Stimulated activated CD8-positive, alpha-beta memory T cell treated with anti-CD3 and anti-CD28 coated beads, Interleukin-15, amount 100 ng/mL, for 48 hours (primary cell): ENCODE measurements at places on chromosomes 12 and 14.

GRCh38 chr14:22458737-22459136, 130.3 kb downstream of the DAD1 start:
- no peak for DNase-seq

- no peak for DNase-seq
These were observed 19.3 kb downstream of the BRF1 start for GRCh38 chr14:105281371-105282097.

- DNase-seq: no peak
These were observed 74.8 kb downstream of the KIF21A start for GRCh38 chr12:39368096-39368495.

DNA sequence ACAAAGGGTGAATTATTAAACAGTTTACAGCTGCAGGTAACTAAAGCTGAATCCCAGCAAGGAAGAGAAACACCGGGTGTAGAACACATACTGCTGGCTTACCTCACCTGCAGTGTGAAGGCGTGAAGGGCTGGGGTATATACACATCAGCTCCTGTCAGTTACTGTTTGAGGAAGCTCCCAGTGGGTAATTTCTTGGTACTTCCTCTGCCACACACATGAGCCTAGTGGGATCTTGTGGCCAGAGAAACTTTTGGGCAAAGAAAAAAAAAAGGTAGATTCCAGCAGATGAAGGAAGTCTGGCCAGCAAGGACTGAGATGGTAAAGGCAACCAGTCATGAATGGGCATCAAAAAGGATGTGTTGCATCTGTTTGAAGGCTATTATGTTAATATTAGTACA, 14.0 kb upstream of the GPR33 start:
- no peak for DNase-seq

DNA sequence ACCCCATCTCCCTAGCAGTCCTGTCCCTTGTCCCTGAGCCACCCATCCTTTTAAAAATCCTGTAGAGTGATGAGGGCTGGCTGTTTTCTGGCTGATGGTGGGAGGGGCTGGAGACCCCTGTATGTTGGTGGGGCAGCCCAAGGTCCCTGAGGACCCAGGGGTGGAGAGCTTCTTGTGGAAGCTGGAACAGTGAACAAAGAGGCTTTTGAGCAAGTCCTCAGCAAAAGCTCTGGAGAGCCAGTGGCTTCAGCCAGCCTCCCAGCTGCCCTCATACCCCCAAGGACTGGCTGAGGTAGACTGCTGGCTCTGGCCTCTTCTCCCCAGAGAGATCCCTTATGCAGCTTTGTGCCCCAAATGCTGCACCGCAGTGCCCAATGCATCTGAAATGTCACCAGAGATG, 29.2 kb upstream of the COL2A1 start:
- no peak for DNase-seq

DNA sequence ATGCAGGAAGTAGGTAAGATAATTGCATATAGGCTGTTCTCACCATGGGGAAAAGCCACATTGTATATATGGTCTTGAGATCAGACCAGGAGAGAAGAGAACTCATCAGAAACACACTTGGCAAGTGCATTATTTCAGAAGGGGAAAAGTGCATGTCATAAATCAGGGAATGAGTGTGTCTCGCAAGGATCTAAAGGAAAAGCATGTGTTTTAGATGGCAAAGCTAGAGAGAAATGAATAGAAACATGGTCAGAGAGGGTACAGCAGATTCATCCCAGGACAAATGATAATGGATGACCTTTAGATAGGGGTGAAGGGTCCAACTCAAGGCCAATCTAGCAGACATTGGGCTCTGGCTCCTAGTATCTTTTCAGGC, 230.2 kb upstream of the NAV3 start:
- DNase-seq: no peak

- no peak for DNase-seq
These were observed 15.1 kb upstream of the CCDC198 start for GRCh38 chr14:57508756-57509155.

GRCh38 chr14:92362781-92363235, 39.8 kb downstream of the SLC24A4 start:
- DNase-seq: no peak

DNA sequence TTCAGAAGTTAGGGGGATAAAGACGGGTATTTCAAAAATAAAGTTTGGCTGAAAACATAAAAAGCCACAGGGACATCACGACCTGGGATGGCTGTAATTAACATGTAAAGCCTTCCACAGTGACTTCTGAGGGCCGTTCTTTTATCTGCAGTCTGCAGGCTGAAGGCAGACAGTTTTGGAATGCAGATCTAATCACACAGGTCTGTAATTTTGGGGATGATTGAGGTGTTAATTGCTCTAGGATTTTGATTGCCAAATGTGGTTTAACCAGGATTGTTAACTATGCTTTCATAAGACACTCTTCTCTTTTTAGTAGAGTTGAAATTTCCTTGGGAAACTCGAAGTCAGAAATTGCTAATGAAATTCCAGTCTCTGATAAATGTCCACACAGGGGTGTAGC, 355.5 kb downstream of the ATP23 start:
- DNase-seq: no peak

DNA sequence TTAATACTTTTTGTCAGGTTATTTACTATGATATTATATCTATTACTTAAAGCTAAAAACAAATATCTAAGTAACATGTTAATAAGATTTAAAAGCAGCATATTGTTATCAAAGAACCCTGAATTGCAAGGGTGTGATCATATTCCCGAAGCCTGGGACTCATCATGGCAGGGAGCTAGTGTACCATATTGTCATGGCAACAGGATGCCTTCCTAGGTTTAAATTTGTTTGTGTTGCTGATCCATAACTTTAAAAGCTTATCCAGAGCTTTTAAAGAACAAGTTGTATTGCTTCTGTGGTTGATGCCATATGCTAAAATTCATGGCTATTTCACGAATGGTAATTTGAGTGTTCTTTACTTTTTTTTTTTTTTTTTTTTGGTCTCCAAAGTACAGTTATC, 500.5 kb downstream of the NAV3 start:
- no peak for DNase-seq

DNA sequence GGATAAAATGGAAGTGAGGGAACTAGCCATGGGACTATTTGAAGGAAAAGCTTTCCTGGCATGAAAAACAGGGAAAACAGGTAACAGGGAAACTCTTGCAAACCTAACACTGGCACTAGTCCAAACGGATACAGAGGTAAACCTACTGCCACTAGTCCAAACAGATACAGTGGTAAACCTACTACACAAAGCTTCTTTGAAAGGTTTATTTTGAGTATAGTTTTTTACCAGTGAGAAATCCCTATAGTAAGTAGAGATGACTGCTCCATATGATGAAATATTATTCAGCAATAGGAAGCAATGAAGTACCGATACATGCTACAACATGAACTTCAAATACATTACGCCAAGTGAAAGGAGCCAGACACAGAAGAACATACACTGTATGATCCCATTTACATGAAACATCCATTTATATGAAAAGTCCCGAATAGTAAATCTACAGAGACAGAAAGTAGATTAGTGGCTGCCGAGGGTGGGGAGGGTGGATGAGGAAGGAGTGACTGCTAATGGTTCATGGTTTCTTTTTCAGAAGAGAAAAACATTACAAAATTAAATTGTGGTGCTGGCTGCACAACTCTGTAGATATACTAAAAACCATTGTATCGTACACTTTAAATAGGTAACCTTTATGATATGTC, 25.5 kb downstream of the SPTLC2 start:
- DNase-seq: no peak

GRCh38 chr14:55399852-55400251, 11.8 kb downstream of the ATG14 start:
- no peak for DNase-seq

DNA sequence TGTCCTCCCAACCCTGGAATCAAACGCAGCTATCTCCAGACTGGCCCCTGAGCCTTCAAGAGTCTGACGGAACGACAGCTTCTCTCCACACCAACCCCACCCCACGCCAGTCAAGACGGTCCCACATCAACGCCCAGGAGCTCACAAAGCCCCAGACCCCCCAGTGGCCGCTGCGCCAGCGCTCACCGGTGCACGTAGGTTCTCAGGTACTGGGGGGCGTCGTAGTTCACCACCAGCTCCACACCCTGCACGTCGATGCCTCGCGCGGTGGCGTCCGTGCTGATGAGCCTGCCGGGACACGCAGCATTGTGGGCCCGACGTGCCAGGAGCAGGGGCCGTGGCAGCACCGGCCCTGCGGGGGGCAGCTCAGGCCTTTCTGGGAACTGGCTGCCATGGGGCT, 4.2 kb downstream of the DDX51 start:
- DNase-seq: no peak

GRCh38 chr14:38948171-38948570, 154.9 kb downstream of the SEC23A start:
- no peak for DNase-seq

DNA sequence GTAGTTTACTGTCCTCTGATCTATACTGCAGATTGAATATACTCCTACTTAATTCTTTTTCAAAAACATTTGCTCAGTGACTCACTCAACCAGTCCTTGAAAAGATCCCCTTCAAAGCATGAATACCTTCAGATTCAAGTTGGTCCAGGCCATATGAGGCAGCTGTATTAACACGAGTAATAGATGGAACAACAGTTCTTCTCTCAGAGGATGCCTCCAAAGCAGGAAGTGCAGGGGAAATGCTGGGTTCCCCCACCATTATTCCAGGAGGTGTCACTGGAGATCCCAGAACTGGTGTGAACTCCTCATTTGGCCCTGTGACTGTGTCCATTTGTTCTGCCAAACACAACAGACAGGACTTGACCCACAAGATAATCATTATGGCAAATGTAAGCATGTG, 20.6 kb downstream of the ARMH4 start:
- DNase-seq: no peak

DNA sequence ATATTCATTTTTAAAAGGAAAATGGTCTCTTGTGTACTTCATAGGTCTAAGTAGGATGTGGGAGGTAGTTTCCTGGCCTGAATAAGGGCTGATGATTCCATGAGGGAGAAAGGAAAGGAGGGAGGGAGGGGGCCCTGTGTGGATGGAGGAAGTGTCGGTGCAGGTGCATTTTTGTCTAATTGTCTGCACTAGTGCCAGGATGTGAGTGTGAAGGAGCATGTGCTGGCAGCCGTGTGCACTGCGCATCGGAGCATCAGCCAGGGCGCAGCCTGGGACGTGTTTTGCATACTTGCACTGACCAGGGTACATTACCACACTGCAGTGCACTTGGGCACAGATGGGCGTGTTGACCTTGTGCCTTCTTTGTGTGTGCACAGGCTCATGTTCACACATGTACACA, 29.2 kb downstream of the SMUG1 start:
- no peak for DNase-seq

DNA sequence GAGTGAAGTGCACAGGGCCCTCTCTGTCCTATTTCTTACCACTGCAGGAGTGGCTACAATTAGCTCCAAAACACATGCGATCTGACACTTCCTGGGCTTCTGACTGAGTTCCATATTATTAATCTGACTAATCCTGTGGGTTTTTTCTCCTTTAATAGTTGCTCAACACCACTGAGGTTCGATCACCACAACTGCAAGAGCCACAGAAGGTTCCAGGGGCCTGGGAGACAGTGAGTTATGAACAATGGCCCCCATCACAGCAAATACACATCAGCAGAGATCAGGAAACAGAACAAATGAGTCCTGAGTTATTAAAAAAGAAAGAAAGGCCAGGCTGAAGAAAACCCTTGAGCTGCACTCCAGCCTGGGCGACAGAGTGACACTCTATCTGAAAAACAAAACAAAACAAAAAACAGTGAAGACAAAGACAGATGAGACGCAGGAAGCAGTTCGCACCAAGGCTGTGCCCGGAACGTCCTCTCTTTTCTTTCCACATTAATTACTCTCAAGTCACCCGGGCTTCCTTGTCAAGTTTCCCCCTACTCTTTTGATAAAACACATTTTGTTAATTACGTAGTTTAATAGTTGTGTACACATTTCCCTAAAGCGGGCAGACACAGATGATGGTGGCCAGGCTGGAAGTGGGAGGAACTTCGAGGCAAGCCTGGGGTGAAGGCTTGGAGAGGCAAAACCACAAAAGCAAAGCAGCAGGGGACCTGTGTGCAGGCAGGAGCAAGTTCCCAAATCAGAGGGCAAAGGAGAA, 42.7 kb downstream of the CDC42BPB start:
- DNase-seq: no peak
